Chondrocyte (in vitro differentiated cells): ENCODE measurements at places on chromosomes 11 and 22. TPM values are rescaled to one million over a fixed set of nuclear protein-coding genes. Genes with fewer than 3 reads are reported as not detected.

The DBX1 gene
- total RNA-seq, result not detected in 3 replicates

The ADAMTS8 gene
- total RNA-seq, result 0.77 to 1.0 TPM (median 1.0 TPM) in 3 replicates

The ZFP91 gene
- 44.0 to 48.1 TPM (median 46.0 TPM) in 3 replicates for total RNA-seq

The MRGPRF gene
- 1.6 to 8.8 TPM (median 8.2 TPM) in 3 replicates for total RNA-seq

The FJX1 gene
- 15.2 to 22.8 TPM (median 15.9 TPM) in 3 replicates for total RNA-seq

The PNPLA3 gene
- 2.5 to 3.5 TPM (median 2.5 TPM) in 3 replicates for total RNA-seq

The CFAP300 gene
- 2.5 to 3.6 TPM (median 3.0 TPM) in 3 replicates for total RNA-seq

The OR5D13 gene
- not detected in 3 replicates for total RNA-seq

The ZFTA gene
- total RNA-seq, result 28.6 to 34.6 TPM (median 34.2 TPM) in 3 replicates

The NFAM1 gene
- not detected in 3 replicates for total RNA-seq

The SLC1A2 gene
- 0.10 to 1.1 TPM (median 0.26 TPM) in 3 replicates for total RNA-seq
